ENCODE measurements at places on chromosomes 12 and 14. TPM values are rescaled to one million over a fixed set of nuclear protein-coding genes. Genes with fewer than 3 reads are reported as not detected.

Gene CIDEB
- polyA plus RNA-seq, result 7.8 TPM

DNA sequence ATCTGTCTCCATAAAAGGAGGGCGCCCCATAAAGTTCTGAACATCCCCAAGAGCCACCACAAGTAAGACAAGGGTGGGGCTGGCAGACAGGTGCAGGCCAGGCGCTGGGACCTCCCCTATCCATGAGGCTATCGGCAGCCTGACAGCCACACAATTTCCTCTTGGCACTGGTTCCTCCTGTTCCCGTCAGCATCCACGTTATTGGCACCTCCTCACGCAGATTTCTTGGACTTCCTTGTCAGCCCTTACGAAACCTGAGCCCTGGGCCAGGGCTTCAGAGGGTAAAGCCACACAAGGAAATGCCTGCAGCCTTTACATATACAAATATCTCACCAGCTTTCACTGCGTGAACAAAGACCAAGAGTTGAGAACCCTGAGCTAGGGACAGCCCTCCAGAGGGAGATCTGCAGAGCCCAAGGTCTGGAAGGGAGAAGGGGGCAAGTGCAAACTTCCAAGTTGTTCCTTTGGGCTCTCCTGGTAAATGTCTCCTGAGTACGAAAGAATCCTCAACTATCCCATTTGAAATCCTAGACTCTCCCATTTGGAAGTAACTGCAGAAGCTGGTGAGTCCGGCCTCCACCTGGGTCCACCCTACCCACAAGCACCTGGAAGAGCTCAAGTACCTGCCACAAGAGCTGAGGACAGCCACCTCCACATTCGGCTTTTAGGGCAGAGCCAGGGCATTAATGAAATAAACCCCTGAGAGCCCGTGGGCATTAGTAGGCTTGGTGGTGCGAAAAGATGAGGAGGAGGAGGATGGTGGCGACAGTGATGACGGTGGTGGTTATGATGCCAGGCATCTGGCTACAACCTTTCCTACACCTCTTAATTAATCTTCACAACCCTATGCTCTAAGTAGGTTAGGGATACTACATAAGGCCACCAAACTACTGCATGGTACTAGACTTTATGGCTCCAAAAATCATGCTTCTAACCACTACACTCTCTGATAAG, 5.5 kb upstream of the TC2N start:
- H3K4me3 ChIP-seq, result no peak overlapping the region
- H3K4me1 ChIP-seq, result no peaks in the 10 kb centered on the region
- H3K36me3 ChIP-seq, result no peaks in the 10 kb centered on the region
- H3K27ac ChIP-seq, result no peak overlapping the region

DNA sequence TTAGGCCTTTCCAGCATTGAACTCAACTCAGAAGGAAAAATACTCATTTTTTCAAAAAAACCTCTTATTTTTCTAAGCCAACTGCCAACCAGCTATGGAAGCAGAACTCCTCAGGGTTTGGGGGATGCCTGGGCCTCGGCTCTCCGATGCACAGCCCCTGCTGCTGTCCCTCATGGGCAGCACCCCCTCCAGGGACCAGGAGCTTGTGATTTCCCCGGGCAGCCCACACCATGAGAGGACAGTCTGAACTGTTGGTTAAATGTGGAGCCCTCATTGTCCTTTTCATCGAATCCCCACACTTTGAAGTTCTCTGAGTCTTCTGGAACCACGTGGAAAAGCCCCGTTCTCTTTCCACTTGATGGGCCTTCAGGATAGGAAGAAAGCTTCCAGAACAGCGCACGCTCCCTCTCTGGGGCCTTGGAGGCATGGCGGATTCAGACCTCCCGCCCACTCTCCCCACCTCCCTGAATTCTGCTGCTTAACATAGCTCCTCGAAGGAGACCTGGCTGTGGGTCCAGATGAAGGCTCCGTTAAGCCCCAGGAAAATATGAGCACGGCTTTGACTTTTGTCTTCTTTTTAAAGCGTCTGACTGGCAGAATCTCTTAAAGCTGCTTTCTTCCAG, 156.6 kb downstream of the CALM1 start:
- no peak overlapping the region for H3K27ac ChIP-seq
- H3K4me3 ChIP-seq, result no peak overlapping the region
- peaks cover 65% of the 10 kb centered on the region for H3K4me1 ChIP-seq
- H3K36me3 ChIP-seq, result peaks cover 42% of the 10 kb centered on the region
- no peaks in the 10 kb centered on the region for H3K27me3 ChIP-seq

- no peaks in the 10 kb centered on the region for H3K36me3 ChIP-seq
- H3K27ac ChIP-seq, result peak overlapping the region; percentile 80
- peak overlapping the region; percentile 69 for H3K4me3 ChIP-seq
- H3K27me3 ChIP-seq, result no peaks in the 10 kb centered on the region
- DNase-seq, result peak; percentile 19
- peaks cover 15% of the 10 kb centered on the region for H3K4me1 ChIP-seq
These were observed 1.5 kb downstream of the KIF21A start for GRCh38 chr12:39441189-39441962.

- H3K4me3 ChIP-seq, result no peak overlapping the region
- no peak overlapping the region for H3K27ac ChIP-seq
- DNase-seq, result no peak
- no peaks in the 10 kb centered on the region for H3K27me3 ChIP-seq
- peaks cover 21% of the 10 kb centered on the region for H3K4me1 ChIP-seq
These were observed 68.6 kb downstream of the SLC25A47 start for GRCh38 chr14:100391724-100392123.

DNA sequence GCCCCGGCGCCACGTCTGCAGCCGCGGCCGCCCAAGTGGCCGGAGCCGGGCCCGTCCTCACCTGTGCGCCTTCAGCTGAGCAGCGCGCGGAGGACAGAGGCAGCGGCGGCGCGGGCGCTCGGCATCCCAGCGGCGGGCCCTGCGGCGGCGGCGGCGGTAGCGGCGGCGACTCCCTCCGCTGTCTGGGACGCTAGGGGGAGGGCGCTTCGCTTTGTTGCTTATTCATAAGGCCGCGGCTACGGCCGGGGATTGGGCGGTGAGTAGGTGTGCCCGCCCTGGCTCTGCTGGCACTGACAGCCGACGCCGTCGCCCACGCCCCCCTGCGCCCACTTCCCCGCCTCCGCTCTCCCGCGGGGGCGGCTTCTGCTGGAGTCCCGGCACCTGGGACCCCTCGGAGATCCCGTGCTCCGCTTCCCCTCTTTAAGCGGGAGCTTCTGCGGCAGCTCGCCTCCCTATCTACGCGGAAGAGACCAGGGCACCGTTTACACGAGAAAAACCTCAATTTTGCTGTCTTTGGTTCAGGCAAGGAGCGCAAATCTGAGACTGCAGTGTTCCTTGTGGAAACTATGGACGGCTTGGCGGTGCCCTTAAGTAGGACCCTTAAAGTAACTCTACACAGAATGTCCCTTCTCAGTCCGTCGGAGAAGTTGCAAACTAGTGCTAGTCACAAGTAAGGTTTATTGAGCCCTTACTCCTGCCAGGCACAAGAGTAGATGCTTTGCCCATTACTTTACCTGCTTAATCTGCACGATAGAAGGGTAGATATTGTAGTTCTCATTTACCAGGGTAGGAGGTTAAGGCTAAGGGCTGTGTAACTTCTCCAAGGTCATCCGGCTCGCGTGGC, at the start of gene ARMH4:
Gene ARMH4 (minus strand): TSS at position 200 of the 844 bp plus-strand sequence. CDS start 12,855 bp downstream, outside the sequence.
- DNase-seq, result peak; percentile 59
- peaks cover 13% of the 10 kb centered on the region for H3K4me1 ChIP-seq
- no peaks in the 10 kb centered on the region for H3K27me3 ChIP-seq
- peak within 1 kb of the TSS; percentile 57 for H3K27ac ChIP-seq
- H3K36me3 ChIP-seq, result no peaks in the 10 kb centered on the region
- peak within 1 kb of the TSS; percentile 62 for H3K4me3 ChIP-seq

DNA sequence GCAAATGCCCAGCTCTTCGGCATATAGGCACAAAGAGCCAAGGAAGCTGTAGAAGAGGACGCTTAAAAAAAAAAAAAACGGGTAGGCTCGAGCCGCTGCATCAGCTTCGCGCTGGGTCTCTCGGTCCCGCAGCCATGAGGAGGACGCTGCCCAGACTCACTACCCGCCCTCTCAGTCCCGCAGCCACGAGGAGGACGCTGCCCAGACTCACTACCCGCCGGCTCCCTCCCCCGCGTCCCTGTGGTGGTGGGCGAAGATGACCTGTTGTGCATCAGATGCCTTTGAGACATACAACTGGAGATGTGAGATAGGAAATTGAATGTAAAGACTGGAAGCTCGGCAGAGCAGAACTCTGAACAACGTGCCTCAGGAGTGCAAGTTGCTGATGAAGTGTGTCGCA, 11.4 kb upstream of the SPSB2 start:
- H3K4me3 ChIP-seq, result no peak overlapping the region
- no peak for DNase-seq
- H3K36me3 ChIP-seq, result peaks cover 13% of the 10 kb centered on the region
- H3K4me1 ChIP-seq, result no peaks in the 10 kb centered on the region

DNA sequence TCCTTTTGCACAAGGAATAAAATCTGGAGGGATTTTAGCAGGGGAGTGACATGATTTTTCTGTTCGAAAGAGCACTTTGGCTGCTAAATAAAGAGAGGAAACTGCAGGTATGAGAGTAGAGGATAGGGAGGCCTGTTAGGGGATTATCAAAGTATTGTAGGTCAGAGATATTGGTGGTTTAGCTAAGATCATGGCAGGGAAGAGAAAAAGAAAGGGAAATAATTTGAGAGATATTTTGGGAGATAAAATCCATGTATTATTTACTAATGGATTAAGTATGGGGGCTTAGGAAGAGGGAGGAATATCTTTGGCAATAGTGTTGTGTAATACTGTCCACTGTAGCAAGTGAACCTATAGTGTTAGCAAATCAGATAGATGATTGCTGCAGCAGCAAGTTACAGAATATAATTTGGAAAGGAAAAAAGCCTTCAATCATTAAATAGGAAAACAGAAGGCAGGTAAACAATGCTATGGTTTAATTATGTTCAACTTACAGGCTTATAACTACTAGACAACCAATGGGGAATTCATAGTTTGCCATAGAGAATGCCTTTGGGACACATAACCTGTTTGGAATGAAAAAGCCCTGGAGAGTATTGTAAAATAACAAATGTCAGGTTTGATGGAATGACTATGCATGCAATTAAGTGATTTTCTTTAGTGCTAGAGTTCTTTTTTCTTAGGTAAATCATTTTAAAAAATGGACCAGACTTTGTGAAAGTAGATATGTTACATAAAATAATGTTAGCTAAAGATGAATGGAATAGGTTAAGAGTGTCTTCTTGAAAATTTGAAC, 50.5 kb downstream of the ADIPOR2 start:
- H3K27me3 ChIP-seq, result no peaks in the 10 kb centered on the region
- H3K27ac ChIP-seq, result no peak overlapping the region
- H3K36me3 ChIP-seq, result no peaks in the 10 kb centered on the region
- H3K4me1 ChIP-seq, result no peaks in the 10 kb centered on the region
- H3K4me3 ChIP-seq, result no peak overlapping the region
- no peak for DNase-seq

- peak within 1 kb of the TSS; percentile 88 for H3K4me3 ChIP-seq
- H3K4me1 ChIP-seq, result peaks cover 22% of the 10 kb centered on the region
- no peaks in the 10 kb centered on the region for H3K36me3 ChIP-seq
- DNase-seq, result peak; percentile 61
- H3K27ac ChIP-seq, result peak within 1 kb of the TSS; percentile 89
These were observed at the start of gene NIN for GRCh38 chr14:50830932-50831725. NIN (minus strand) TSS chr14:50831162; CDS start chr14:50822056, 9,106 bp downstream.

DNA sequence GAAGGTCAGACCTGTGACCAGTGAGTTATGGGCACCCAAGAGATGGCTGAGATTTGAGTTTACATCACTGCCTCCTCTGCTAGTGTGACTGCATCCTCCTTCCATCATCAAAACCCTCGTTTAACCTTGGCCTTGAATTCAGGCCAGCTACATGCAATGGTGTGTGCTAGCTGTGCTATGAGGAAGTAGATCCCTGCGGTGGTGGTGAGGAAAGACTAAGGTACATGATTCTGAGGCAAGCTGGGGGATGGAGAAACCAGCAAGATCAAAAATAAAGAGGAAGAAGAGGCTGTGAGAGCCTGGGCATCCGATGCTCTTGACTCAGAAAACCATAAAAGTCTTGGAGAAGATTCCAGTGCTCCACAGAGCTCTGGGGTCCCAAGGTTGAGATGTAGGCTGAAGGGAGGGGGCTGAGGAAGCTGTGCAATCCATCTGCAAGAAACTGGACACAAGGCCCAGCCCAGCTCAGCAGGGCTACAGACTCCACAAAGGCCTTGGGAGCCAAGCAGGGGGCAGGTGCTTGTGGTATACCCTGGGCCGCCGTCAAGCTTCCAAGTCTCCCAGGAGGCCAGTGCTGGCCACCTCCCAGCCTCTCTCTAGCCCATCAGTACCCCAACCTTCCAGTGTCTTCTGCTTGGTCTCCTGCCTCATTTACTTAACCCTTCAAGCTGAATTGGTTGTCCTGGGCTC, 774.8 kb downstream of the VRK1 start:
- no peak overlapping the region for H3K4me3 ChIP-seq
- no peak for DNase-seq
- no peak overlapping the region for H3K27ac ChIP-seq

Gene ETFBKMT
- polyA plus RNA-seq, result 5.4 TPM

GRCh38 chr12:106487664-106488063, 95.1 kb upstream of the RFX4 start:
- no peak overlapping the region for H3K27ac ChIP-seq
- H3K4me3 ChIP-seq, result no peak overlapping the region
- DNase-seq, result no peak

Gene TMBIM6
- 601 TPM for polyA plus RNA-seq

DNA sequence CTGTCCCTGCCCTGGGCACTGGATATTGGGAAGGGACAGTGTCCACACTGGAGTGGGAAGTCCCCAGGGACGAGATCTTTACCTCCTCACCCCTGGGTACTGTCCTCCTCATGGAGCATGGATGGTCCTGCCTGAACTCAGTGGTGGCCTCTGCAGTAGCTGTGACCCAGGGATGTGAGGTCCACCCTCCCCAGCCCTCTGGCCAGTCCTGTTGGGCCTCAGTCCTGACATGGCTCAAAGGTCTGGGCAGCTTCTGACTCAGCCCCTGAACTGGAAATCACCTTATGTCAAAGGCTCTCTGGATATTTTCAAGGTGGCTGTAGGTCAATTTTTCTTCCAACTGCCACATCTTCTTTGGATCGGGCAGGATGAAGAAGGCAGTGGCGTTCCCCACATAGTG, 24.4 kb downstream of the SERPINA1 start:
- H3K27ac ChIP-seq, result no peak overlapping the region
- no peaks in the 10 kb centered on the region for H3K4me1 ChIP-seq
- H3K27me3 ChIP-seq, result no peaks in the 10 kb centered on the region
- no peaks in the 10 kb centered on the region for H3K36me3 ChIP-seq
- no peak overlapping the region for H3K4me3 ChIP-seq

- no peaks in the 10 kb centered on the region for H3K4me1 ChIP-seq
- H3K4me3 ChIP-seq, result no peak overlapping the region
- no peak for DNase-seq
- H3K36me3 ChIP-seq, result no peaks in the 10 kb centered on the region
- no peak overlapping the region for H3K27ac ChIP-seq
- no peaks in the 10 kb centered on the region for H3K27me3 ChIP-seq
These were observed 117.0 kb downstream of the TTC8 start for GRCh38 chr14:88941414-88941813.

DNA sequence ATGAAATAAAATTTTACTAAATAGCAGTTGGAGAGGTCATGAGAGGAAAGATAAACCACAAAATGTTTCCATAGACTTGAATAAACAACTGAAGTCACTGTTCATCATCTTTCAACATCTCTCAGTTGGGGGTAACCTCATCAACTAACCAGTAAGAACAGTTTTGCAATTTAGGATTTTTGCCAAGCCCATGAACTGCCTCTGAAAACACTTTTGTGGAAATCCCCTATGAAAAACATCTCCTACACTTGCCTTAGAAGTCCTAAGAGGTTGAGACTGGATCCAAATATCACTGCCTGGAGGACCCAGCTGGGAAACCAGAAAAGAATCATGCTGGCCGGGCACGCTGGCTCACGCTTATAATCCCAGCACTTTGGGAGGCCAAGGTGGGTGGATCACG, 273.1 kb downstream of the C12orf50 start:
- H3K4me3 ChIP-seq, result no peak overlapping the region
- H3K27me3 ChIP-seq, result no peaks in the 10 kb centered on the region
- H3K27ac ChIP-seq, result no peak overlapping the region
- no peak for DNase-seq
- H3K4me1 ChIP-seq, result no peaks in the 10 kb centered on the region
- H3K36me3 ChIP-seq, result no peaks in the 10 kb centered on the region

All from spinal cord (tissue), 10 donors.